ENCODE measurements at places on chromosomes 1 and 21.

- DNase-seq, result no peak
These were observed 63.2 kb upstream of the TMEM51 start for GRCh38 chr1:15090373-15090772.

- DNase-seq, result no peak
These were observed 22.5 kb downstream of the WNT4 start for GRCh38 chr1:22120469-22120790.

- no peak for DNase-seq
These were observed 8.0 kb upstream of the BRWD1 start for GRCh38 chr21:39321424-39321823.

DNA sequence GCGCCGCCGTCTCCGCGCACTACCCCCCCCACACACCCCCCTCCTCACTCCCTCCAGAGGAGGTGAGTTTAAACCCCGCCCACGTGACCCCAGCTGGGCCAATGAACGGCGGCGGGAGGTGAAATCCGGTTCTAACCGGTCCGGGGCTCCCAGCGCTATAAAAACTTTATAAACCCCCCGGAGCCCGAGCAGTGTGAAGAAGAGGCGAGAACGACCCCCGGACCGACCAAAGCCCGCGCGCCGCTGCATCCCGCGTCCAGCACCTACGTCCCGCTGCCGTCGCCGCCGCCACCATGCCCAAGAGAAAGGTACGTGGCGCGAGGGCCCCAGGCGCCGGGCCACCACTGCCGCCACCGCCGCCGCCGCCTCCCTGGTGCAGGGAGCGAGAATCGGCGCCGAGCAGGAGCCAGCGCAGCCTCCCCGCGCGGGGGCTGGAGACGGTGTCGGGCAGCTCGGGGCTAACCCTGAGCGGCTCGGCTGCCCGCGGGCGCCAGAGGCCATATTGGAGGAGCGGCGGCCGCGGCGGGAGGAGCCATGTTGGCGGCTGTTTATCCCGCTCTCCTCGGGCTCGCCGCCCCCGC lies at the start of gene HMGN2:
HMGN2 (plus strand) TSS at position 121 of the 581 bp plus-strand sequence; CDS start at position 294, 173 bp downstream.
- DNase-seq, result peak; percentile 95

GRCh38 chr1:200971428-200971903 lies 52.0 kb downstream of the KIF21B start:
- DNase-seq, result no peak

DNA sequence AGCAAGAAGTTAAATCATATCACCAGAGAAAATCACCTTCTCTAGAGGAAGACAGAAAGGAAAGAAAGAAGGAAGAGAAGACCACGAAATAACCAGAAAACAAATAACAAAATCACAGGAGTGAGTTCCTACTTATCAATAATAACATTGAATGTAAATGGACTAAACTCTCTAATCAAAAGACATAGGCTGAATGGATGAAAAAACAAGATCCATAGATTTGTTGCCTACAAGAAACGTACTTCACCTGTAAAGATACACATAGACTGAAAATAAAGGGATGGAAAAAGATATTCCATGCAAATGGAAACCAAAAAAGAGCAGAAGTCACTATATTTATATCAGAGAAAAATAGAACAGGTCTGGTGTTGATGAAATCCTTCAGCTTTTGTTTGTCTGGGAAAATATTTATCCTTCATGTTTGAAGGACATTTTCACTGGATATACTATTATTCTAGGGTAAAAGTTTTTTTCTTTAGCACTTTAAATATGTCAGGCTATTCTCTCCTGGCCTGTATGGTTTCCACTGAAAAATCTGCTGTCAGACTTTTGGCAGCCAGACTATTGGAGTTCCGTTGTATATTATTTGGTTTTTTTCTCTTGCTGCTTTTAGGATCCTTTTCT lies 202.5 kb upstream of the DUSP10 start:
- DNase-seq, result no peak

GRCh38 chr1:8643542-8644536 lies 173.6 kb downstream of the RERE start:
- DNase-seq, result no peak

DNA sequence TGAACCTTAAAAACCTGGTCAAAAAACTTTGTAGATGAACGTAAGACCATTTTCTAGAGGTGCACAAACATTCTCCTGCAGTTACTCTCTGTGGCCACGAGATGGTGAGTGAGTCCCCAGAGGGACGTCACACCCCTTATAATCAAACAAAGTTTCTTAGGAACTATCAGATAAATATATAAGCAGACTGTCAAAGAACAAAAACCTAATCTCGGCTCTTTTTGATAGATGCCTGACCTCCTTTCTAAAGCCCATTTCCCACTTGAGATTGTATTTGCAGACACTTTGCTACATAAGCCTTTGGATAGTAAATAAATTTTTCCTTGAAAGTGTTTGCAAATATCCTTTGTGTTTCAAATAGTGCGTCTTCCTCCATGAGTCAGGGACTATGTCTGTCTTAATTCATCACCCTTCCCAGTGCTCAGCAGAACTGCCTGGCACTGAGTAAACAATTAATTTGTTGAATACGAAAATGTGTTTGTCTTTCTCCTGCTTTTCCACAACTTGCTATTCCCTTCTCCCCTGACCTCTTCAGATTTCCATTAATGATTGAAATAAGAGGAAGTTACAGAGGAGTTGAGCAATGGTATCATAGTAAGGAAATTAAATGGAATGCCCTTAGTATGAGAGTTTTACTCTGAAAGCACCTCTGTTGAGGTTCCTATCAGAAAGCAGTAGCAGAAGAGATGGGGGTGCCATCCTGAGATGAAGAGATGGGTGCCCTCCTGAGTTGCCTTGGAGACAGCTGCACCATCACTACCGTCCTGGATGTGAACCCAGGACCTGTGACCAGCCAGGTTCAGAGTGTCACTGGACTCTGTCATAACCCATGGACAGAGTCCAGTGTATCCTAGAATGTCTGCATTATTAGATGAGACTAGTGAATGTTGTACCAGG lies 57.8 kb upstream of the RAVER2 start:
- peak; percentile 37 for DNase-seq

DNA sequence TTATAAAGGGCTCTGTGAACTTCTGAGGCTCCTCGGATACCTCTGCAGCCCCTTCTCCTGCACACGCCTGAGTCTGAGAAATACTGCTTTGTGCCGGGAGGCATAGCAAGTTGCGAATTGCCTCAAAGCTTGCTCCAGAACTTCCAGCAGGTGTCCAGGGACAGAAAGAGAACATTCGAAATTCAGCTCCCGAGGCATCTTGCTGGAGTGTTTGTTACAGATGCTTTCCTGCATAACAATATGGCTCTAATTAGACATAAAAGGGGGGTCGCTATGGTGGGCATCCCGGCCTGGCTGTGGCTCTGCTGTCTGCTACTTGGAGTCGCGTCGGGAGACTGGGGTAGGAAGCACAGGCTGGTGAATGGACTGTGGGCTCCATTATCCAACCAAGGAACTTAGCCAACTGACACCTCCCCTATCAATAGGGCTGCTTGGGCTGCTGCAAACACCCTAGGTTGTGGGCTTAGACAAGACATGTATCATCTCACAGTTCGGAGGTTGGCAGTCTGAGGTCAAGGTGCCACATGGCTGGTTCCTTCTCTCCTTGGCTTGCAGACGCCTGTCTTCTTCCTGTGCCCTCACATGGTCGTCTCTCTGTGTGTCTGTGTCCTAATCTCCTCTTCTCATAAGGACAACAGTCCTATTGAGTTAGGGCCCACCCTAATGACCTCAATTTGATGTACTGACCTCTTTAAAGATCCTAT lies 607.0 kb downstream of the NPHP4 start:
- DNase-seq, result no peak

DNA sequence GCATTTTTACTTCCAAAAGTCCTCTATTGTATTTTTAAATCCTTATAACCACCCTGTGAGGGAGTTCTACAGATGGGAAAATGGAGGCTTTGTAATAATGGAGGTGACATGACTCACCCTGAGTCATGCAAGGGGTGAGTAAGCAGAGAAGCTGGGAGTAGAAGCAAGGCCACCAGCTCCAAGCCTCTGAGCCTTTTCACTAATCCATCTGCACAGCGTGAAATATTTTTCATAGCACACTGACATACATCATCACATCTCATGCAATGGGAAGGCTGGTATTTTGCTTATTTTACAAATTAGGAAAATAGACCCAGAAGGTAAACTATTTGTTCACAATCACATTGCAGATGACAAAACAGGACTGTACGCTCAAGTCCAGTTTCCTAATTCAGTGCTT lies 96.9 kb downstream of the KCNH1 start:
- DNase-seq, result peak; percentile 6

DNA sequence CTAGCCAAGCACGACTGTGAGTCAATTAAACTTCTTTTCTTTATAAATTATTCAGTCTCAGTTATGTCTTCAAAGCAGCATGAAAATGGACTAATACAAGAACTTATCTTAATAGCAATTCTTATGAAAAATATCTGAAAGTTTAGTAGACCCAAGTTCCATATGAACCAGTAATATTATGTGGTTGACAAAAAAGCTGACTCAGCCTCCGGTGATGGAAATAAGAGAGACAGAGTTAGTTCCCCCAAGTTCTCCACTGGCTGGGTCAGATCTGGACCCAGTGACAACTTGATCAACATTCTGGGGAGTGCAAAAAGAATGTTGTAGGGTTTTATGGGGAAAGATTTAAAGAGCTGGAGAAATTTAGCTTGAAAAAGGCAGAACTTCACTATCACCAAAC lies 72.5 kb upstream of the DNAH14 start:
- no peak for DNase-seq

- DNase-seq, result no peak
These were observed 9.1 kb upstream of the GPR88 start for GRCh38 chr1:100528871-100529270.

- no peak for DNase-seq
These were observed 81.7 kb downstream of the SSBP3 start for GRCh38 chr1:54324251-54325140.

- no peak for DNase-seq
These were observed 50.0 kb upstream of the ZNF648 start for GRCh38 chr1:182111496-182111895.

GRCh38 chr21:41713495-41714281 lies 53.2 kb downstream of the RIPK4 start:
- DNase-seq, result no peak
